ENCODE measurements at places on chromosomes 3 and 15.

GRCh38 chr15:33328106-33328505, 17.3 kb downstream of the RYR3 start:
- no peak for DNase-seq

- DNase-seq: no peak
These were observed 409.1 kb upstream of the ATP11B start for GRCh38 chr3:182384221-182384620.

- no peak for DNase-seq
These were observed 165.6 kb downstream of the XXYLT1 start for GRCh38 chr3:195105389-195105788.

GRCh38 chr3:13006216-13006990, 66.8 kb downstream of the IQSEC1 start:
- no peak for DNase-seq

DNA sequence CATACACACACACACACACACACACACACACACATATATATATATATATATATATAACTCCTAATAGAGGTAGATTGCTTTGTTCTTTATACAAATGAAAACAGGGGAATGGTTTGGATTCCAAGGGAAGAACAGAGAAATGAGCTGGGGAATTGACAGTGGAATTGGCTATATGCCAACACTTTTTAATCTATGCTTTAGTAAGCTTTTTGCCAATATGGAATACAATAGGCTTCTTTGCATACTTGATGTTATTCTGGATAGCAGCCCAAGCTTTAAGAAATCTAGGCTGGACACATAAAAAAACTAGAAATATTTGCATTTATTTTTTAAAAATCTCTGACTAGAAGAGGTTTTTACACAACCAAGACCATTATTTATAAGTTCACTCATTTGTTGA, 334.2 kb upstream of the MDFIC2 start:
- no peak for DNase-seq

GRCh38 chr3:149575961-149576564, 81.8 kb downstream of the WWTR1 start:
- DNase-seq: no peak

- DNase-seq: no peak
These were observed 1.9 kb downstream of the PAK6 start for GRCh38 chr15:40240619-40241221.

GRCh38 chr15:39448409-39448808, 132.5 kb upstream of the THBS1 start:
- DNase-seq: no peak

GRCh38 chr3:134334231-134334900, 39.9 kb downstream of the AMOTL2 start:
- no peak for DNase-seq

GRCh38 chr3:55879901-55880331, 392.8 kb upstream of the WNT5A start:
- DNase-seq: no peak

- DNase-seq: no peak
These were observed 76.2 kb upstream of the PLCL2 start for GRCh38 chr3:16808393-16809107.

DNA sequence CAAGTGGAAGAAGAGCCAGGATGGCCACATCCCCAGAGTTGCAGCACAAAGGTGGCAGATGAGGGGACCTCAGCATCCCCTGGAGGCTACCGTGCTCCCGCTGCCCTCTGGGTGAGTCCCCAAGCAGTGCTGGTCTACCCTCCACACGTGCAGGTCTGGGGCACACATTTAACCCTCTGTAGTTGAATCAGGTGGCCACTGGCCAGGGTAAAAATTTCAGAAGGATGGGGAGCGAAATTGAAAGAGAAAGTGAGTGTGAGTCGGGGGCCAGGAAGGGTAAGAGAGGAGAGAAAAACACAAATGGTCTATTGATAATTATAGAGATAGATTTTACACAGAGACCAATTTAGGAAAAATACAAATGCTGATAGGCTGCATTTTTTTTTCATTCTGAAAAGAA, 139.5 kb upstream of the EIF1B start:
- no peak for DNase-seq
